ENCODE measurements at places on chromosomes 3 and 15.
A peak's percentile ranks its signal among the peaks of the same experiment; 100 is the strongest.

- peak; percentile 70 for DNase-seq
These were observed at the start of gene SHC4 for GRCh38 chr15:48963524-48964113. TSS of gene SHC4 (minus strand) at chr15:48963919. CDS start at chr15:48963015, 904 bp downstream.

DNA sequence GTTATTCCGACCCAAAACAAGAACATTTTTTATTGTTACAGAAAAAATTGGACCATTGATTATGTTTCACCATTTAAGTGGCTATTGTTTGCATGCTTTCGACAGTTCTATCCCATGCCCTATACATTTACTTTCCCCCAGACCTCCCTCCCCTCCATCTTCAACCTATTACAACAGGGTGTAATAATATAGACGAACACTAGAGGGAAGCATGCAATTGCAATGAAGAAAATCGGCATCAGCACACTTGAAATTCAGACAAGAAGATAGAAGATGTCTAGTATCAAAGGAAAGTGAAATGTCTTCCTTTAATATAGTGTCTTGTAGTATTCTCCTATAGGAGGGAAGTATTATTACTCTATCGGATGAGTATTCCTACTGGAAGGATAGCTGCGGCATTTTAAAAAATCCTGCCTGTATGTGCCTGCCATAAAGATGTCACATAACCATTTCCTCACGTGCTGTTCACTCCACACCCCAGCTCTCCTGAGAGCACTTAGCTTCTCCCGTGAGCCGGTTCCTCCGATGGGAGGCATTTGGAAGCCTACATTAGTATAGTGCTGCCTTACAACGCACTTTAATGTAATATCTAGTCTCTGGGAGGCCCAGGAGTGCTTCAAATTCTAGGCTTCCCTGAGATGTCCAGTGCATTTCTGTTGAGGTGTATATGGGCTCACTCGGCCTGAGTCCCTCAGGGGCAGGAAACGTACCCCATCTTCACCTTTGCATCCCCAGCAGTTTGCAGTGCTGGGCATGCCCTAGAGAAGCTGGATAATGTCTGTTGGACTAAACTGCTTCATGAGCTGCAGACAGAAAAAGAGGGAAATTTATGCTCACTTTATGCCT is 17.8 kb upstream of the ERICH6 start:
- DNase-seq, result peak; percentile 89

DNA sequence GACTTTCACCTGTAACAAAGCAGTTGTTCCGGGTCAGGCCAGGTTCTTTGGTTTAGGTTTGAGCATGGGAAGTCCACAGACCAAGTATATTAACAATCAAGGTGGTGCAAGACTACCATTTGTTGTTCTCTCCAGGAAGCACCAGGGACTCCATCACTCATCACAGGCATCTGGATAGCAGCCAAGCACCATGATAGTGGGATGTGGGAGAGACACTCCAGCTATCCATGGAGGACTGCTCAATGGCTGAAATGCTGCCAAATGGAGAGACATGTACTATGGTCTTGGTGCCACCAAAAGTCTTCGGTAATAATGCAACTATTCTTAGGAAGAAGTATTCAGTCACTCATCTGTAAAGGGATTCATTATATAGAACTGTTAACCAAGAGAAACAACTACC is 143.0 kb downstream of the TNIK start:
- DNase-seq, result peak; percentile 21

- no peak for DNase-seq
These were observed 118.5 kb downstream of the TLE3 start for GRCh38 chr15:69979262-69979661.

DNA sequence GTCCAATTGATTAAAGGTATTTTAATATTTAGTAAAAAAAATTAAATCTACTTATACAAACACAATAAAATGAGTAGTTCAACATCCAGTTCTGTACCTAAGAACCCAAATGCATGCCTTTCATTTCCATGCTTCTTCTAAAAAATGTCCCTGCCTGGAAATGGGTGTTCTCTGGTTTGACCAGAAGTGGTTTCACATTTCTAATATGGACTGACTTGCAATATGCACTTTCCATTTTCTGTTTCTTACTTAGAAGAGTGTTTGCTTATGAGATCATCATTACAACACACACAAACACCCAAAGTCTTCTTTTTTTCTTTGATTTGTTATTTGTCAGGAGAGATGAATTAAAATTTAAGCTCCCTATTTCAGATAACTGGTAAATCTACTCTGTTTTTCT is 879.6 kb downstream of the AGBL1 start:
- DNase-seq, result no peak

GRCh38 chr3:167996514-167996913 is 99.2 kb downstream of the GOLIM4 start:
- DNase-seq, result no peak

DNA sequence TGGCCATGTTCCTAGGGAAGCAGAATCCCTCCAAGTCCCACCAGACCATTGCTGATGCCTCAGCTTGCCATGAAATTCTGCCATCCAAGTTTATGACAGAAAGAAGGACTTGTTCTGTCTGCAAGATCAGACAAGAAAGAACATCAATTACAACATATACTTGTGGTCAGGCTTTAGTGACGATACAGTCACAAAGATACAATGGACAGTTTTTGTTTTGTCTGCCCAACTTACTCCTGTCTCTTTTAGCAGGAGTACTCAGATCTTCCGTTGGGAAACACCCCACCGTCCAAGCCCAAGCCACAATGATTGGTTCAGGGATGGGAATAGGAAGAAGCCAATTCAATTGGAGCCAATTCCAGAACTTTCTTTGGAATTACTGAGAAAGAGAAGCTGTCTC is 15.7 kb downstream of the KLHL6 start:
- no peak for DNase-seq

DNA sequence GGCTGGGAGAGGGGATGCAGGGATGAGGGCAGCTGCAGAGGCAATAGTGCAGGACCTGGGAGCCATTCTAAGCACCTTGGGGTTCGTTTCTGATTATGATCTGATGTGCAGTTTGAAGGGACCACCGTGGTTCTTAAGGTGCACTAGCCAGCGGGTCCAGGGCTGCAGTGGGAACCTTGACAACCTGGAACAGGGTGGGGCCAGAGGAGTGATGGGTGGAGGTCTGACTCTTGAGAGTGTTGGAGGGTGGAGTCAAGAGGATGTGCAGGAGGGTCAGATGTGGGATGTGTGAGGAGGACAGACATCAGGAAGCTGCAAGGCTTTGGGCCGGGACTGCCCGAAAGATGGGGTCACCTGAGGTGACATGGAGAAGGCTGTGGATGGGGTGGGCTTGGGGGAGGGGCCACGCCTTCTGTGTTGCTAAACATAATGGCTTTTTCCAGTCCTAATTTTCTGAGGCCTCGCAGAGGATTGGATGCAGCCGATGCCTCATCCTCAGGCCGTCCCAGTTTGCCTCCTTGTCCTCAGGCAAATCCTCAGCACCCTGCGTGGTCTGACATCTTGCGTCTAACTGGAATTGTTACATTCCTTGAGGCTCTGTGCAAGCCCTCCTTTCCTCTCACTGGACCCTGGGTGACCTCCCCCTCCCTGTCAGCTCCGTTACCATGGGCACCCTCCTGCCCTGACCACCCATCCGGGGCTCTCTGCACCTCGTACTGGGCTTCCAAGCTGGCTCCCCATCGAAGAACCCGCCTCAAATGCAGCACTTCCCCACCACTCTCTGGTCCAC is 61.4 kb upstream of the TRPM1 start:
- DNase-seq, result no peak

DNA sequence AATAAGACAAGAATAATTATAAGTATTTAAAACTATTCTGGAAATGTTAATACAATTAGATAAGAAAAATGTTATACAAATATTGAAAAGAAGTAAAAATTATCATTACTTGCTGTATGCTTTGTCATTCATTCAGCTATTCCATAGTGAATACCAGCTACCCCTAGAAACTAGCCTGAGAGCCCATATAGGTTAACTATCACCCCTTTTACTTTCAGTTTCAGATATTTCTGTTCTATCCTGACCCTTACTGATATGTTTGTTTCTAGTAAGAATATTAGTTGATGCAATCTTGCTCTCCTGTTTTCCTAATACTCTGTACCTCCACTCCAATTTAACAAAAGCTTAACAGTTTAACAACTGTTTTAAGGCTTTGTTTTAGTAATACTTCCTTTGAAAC is 31.6 kb downstream of the FAM227B start:
- no peak for DNase-seq

DNA sequence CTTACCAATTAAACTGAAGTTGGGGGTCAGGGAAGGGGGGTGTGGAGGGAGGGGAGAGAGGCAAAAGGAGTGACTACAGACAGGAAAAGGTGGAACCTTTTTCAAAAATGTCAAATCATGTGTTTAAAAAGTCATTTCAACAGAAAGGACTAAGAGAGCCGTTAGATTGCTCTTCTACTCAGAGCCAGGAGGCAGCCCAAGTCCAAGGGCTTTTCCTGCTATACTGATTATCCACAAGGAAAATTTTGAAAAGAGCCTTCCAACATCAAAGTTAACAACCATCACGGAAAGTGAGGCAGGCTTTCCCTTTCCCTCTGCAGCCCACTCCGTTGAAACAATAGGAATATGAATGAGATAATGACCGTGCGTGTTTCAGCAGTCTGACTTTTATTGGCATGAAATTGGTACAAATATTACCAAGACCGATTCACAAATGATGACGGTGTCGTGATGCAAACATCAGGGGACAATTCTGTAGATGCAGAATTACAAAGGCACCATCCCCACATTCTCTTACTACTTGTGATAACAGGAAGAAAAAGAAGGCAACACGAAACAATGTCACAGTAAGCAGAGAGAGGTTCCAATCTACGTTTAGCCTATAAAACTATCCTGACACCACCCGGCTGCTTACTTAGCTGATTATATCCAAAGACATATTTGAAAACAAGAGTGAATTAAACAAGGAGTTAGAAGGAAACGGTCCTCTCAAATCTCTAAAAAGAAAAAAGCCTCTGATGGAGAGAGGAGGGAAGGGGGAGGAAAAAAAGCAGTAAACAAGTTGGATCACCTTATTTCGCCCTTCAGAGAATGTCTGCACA is 453.7 kb downstream of the FOXP1 start:
- DNase-seq, result peak; percentile 29

GRCh38 chr3:136187868-136188267 is 8.3 kb downstream of the MSL2 start:
- no peak for DNase-seq

- DNase-seq, result no peak
These were observed 54.9 kb upstream of the TBC1D21 start for GRCh38 chr15:73818308-73818985.

DNA sequence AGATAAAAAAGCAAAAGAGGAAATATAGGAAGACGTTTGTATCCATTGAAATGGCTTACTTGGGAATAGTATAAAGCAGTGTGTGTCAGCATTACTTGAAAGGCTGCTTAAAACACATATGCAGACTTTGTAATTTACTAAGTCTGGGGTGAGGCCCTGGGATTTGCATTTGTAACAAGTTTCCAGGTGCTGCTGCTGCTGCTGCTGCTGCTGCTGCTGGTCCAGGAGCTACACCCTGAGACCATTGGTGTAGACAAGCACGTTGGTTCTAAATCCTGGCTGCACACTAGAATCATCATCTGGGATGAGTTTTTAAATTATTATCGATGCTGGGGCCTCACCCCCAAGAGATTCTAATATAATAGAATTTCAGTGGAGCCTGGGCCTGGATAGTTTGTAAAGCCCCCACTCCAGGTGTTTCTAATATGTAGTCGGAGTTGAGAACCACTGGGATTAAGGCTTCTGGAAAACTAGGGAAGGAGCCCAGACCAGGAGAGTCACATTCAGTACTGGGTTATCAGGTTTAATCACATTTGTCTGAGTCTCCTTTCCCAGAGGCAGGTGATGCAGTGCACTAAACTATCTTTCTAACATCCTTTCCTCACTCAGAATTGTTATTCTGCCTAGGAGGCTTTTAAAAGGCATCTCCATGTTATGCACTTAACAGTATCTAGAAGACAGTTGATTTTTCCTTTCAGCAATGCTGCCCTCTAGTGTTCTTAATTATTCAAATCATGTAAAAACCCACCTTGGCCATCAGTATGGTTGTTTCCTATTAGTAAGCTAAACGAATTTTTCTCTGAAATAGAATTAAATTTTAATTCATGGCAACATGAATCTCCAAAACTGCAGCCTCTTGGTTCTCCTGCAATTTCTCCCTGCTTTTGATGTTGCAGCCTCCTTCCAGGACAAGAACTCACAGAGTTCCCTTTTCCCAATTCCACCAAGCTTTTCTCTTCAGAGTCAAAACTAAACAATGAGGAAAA is 45.4 kb downstream of the SSR3 start:
- DNase-seq, result peak; percentile 76

DNA sequence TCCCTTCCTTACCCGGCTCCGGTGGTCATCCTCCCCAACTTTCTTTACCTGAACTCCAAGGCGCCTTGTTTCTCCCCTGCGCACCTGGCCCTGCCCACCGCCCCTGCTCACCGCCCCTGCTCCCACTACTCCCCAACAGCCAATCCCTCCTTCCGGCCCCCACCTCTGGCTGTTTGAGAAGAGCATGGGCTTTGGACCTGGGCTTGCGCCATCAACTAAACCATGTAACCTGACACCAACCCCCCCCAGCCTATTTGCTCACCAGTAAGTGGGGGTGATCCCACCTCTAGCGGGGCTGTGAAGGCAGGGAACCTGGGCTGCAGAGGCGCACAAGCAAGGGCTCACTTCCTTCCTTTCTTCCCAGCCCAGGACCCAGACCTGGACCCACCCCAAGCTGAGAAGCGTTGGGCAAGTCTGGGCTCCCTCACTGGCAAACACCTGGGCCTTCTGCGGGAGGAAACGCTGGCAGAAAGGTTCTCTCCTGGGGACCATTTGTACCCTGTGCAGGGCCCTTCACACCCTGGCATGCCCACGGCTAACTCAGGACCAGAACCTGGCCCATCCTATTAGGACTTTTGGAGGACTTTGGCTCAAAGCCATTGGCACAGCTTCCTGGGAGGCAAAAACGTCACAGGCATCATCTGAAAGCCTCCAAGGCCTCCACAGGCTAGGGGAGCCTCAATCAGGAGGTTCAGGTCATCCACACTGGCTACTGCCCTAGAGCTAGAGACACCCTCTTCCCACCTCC is at the start of gene PLXNB1:
TSS of gene PLXNB1 (minus strand) at position 127 of the 748 bp plus-strand sequence. CDS start 5,475 bp downstream, outside the sequence.
- DNase-seq, result peak; percentile 86

DNA sequence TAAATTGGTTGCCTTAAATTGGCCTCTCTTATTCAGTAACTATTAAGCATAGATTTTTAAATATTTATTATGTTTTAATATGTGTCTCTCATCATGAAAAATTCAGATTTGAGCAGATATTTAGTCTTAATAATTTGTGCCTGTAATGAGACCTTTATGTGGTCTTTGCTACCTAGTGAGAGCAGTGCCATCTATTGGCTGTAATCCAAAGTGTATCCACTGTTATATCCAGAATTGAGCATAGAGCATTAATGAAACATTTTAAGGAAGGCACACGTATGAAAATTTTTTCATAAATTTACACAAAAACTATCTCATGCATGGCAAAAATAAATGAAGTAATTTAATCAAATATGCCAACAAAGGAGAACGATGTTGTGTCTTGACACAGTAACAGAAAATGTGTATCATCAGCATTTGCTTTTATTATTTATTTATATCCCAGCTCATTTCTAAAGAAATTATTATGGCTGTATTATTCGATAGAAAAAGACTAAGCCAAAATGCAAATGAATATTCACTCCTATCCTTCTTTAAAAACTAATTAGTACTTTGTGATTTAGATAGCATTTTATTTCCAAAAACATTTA is 203.5 kb downstream of the RSRC1 start:
- peak; percentile 80 for DNase-seq

- DNase-seq, result no peak
These were observed 48.1 kb downstream of the PTPN9 start for GRCh38 chr15:75531041-75531450.

Data from NCI-H1105 treated with DMSO at 0.1 percent for 48 hours (cell line).